ENCODE measurements at places on chromosomes 2 and 18.

GRCh38 chr2:31075431-31075830, 62.8 kb downstream of the GALNT14 start:
- DNase-seq: no peak

- no peak for DNase-seq
Measured at GRCh38 chr2:197170208-197170607, 140.4 kb downstream of the ANKRD44 start.

- DNase-seq: no peak
Measured at GRCh38 chr18:25531207-25531606, 179.2 kb upstream of the ZNF521 start.

DNA sequence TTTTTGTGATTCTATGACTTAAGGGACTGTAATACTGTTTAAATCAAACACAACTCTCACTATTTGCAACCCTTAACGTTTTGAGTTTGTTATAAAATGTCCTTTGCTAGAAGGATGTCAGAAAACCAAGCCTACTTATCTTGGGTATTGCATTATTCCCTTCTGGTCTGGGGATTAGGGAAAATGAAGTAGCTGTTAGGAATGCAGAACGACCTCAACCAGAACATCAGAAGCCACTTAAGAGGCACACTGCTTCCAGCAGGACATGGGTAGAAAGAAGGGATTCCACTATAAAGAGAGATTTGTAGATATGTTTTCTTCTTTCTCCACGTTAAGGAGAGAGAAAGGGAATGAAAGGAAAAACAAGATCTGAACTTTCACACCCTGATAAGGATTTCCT, 101.2 kb downstream of the SETBP1 start:
- no peak for DNase-seq

GRCh38 chr2:38021589-38021988, 54.4 kb downstream of the CYP1B1 start:
- DNase-seq: no peak

- no peak for DNase-seq
Measured at GRCh38 chr2:204625135-204625534, 79.9 kb downstream of the PARD3B start.

DNA sequence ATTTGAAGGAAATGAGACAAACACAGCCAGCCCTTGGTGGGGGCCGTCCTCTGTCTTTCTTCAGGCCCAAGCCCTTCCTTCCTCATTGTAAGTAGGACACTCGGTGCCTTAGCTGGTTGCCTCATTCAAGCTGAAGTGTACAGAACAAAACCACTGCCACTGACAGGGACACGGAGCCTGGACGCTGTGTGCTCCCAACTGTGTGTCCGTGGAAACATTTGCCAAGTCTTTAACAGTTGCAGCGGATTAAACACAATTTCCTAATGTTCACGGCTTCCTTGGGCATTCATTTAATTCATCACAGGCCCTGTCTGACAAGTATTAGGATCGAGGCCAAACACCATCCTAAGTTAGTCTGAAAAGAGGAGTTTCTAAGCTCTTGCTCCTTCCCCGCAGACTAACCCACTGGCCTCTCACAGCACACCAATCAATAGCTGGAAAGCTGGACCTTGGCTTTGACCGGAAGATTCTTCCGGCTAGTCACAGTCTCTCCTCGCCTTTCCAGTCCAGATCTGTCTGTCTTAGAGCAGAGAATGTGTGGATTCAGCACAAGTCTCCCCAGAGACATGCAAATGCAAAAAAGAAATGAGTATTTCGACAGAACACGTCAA, 68.7 kb upstream of the ACSL3 start:
- DNase-seq: no peak

GRCh38 chr2:14189929-14190328, 442.6 kb upstream of the LRATD1 start:
- DNase-seq: no peak

- no peak for DNase-seq
Measured at GRCh38 chr2:143237146-143237777, 108.0 kb downstream of the ARHGAP15 start.

DNA sequence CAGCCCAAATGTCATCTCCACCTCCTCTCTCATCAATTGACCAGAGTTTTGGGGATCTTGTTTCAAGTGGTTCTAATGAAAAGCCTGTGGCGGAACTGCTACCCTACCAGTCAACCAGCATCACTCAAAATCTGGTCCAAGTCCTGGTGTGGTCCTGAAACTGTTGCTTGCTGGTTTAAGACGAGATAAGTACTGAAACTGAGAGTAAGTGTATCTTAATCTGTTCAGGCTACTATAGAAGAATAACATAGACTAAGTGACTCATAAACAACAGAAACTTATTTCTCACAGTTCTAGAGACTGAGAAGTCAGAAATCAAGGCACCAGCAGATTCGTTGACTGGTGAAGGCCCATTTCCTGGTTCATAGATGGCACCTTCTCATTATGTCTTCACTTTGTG, 879 bp upstream of the GALNT5 start:
- no peak for DNase-seq

- no peak for DNase-seq
Measured at GRCh38 chr2:201937343-201937742, 96.3 kb upstream of the FZD7 start.

DNA sequence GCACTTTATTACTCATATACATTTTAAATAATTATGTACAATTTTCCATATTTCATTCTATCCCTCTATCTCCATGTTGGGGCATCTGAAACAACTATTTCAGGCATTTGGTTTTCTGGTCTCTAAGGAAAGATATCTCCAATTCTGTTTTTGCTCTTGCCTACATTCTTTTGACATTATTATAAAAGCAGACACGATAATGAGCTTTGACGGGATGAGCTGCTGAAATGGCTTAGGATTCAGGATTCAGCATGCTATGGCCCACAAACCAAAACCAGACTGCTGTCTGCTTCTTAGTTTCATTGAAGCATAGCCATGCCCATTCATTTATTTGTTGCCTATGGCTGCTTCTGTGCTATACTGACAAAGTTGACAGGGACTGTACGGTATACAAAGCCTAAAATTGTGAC, 42.7 kb upstream of the GLS start:
- DNase-seq: no peak

DNA sequence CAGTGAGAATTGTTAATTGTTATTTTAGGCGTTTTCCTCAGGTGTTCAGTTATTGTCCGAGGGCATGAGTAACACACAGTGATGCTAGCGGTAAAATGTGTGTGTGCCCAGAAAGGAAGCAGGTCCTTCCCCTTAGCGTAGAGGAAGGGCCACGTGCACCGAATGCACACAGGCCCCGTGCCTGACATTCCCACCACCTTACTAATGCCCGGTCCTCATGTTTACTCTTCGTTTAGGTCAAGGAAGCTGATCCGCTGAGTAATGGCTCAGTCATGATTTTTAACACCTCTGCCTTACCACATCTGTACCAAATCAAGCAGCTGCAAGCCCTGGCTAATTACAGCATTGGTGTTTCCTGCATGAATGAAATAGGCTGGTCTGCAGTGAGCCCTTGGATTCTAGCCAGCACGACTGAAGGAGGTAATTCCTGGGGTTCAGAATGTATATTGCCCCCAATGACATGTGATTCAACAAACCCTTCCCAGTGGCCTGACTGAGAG, 76.7 kb downstream of the MERTK start:
- DNase-seq: no peak

GRCh38 chr2:188628989-188629752, 337.5 kb downstream of the GULP1 start:
- DNase-seq: no peak

- no peak for DNase-seq
Measured at GRCh38 chr18:10336749-10337350, 117.6 kb upstream of the APCDD1 start.

GRCh38 chr2:222420508-222420907, 3.8 kb upstream of the SGPP2 start:
- no peak for DNase-seq

- no peak for DNase-seq
Measured at GRCh38 chr18:7174344-7175095, 56.4 kb upstream of the LRRC30 start.

GRCh38 chr18:48917579-48918517, 32.9 kb downstream of the SMAD7 start:
- DNase-seq: no peak

GRCh38 chr18:23918395-23919032, 96.0 kb upstream of the TTC39C start:
- peak; percentile 45 for DNase-seq

DNA sequence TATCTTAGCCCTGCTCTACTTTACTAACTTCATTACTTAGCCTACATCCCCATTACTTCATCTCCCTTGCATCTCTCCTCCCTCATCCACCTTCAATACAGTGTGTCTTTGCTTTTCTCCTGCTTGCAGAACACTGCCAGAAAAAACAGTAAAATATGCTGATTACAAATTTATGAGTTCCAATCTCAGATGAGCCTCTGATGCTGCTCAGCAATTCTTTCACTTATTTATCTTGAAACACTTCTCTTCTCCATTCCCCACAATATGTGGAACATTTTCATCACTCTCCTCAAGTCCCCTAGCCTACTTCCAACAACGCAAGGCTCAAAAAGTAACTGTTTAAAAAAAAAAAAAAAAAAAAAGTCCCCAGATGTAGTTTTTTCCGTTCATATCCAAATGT, 7.1 kb downstream of the VPS54 start:
- no peak for DNase-seq

DNA sequence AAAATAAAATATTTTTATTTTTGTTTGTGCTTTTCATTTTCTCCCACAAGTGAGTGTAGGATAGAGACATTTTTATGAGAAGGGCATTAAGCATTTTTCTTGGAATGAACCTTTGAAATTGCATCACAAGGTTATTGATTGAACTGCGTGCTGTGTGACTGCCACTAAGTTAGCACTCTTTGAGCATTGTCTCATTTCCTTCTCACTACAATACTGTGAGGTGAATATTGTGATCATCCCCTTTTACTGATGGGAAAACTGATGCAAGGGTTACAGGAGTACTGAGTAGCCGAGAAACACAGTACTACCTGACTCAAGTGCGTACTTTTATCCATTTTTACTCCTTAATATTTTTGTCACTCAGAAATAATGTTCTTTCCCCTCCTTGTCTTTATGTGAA, 2.0 kb downstream of the NBEAL1 start:
- no peak for DNase-seq

DNA sequence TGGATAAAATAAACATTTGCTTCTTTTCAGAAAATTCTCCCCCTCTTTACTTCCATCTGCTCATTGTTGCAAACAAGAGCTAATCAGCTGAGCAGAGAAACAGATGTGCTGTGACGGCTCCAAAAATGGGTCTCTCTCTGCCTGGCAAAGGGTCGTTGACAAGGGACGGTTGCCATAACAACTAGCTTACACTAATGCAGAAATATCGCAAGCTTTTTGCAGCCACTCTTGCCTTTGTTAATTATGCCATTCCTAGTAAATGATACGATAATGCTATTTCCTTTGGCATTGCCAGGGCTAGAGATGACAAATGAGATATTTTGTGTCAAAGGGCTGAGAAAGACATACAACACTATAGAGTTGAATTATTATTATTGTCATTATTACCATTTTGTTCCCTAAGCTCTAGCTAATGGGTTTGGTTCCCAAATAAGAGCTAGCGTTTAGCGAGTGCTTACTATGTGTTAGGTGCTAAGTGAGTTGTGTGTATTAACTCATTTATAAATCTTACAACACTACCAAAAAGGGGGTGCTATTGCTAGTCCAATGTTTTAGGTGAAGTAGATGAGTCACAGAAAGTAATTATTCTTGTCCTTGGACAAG, 46.8 kb downstream of the MYO3B start:
- no peak for DNase-seq

DNA sequence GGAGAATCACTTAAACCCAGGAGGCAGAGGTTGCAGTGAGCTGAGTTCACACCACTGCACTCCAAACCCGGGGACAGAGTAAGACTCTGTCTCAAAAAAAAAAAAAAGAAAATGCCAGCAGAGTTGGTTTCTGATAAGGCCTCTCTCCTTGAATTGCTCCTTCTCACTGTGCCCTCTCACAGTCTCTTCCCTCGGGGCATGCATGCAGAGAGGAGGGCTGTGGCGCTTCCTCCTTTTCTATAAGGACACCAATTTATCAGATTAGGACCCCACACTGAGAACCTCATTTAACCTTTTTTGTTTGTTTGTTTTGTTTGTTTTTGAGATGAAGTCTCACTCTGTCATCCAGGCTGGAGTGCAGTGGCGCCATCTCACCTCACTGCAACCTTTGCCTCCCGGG, 110.5 kb downstream of the ZFP36L2 start:
- DNase-seq: no peak

DNA sequence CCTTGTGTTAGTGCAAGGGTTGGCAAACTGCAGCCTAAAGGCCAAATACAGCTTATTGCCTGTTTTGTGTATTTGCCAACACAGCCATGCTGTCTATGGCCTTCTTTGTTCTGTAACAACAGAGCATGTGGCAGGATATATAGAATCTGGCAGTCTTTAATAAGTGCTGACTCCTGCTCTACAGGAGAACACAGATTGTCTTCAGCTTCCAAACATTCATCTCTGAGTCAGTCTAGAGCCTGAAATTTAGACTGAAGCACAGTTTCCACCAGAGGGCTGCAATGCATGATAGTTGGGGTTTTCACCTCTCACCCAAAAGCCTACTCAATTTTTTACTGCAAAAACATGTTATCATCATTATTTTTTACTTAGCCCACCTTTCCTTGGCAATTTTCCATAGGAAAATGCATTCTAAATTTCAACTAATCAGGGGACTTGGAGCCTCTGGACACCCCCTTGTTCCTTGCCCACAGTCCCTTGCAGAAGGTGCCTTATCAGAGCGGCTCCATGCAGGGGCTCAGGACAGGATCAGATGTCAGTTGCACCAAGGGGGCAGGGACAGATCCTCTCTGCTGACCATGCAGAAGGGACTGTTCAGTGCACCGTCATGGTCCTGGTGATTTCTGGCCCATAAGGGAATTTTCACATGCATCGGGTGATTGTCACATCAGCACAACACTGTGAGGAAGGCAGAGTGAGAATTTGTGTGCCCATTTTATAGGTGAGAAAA, 12.4 kb downstream of the IL37 start:
- peak; percentile 10 for DNase-seq

GRCh38 chr2:80302314-80303005, 2.1 kb downstream of the LRRTM1 start:
- no peak for DNase-seq

- DNase-seq: no peak
Measured at GRCh38 chr2:26355038-26355995, 8.7 kb upstream of the ADGRF3 start.

DNA sequence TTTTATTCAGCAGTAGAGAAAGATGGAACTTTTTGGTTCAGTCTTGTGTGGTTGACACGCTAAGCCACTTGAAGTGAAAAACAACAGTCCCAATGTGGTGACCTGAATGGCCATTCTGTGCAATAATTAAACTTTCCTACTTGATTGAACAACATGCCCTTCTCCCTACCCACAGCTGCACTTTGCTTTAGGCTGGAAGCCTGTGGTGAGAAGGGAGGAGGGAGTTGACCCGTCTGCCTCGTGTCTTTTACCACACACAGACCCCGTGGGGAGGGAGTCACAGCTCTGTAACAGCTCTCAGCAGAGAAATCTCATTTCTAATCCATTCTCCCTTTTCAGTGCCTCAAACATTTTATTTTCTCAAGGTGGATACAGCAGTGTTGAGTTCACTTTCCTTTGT, 138.2 kb upstream of the PKDCC start:
- DNase-seq: no peak

DNA sequence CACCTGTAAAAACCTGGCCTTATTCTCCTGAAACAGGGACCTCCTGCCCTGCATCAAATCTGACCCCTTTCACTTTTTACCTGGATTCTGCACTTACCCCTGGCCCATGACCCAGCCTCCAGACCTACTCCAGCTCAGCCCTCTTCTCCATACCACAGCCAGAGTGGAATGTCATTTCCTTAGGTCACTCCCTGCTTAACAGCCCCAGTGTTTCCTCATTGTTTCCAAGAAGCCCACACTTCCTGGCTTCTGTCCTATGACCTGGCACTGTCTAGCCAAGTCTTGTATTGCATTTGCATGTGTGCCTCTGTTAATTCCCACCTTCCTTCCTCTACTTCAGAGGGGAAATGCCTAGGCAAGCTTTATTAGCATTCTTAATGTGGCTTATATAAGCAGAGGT, 51.4 kb upstream of the TRIB2 start:
- DNase-seq: no peak

Data from NK-92 treated with Interleukin-12 subunit alpha and Interleukin-12 subunit beta, amount 100 ng/mL, for 24 hours (cell line).